Hepatocyte (in vitro differentiated cells): ENCODE measurements at places on chromosomes 3 and 15. TPM values are rescaled to one million over a fixed set of nuclear protein-coding genes. Genes with fewer than 3 reads are reported as not detected.

PLOD2 gene
- total RNA-seq, result 148 and 155 TPM in 2 replicates

GP5 gene
- 0.27 and 0.52 TPM in 2 replicates for total RNA-seq

SCAANT1 gene
- not detected in 2 replicates for total RNA-seq

CYP1A1 gene
- 17.0 and 23.5 TPM in 2 replicates for total RNA-seq

EFCAB12 gene
- total RNA-seq, result 0.20 and 0.44 TPM in 2 replicates

FAM107A gene
- 0.24 and 0.93 TPM in 2 replicates for total RNA-seq

SNX33 gene
- 14.8 and 17.8 TPM in 2 replicates for total RNA-seq

SLC6A1 gene
- 3.9 and 5.7 TPM in 2 replicates for total RNA-seq

TGM5 gene
- total RNA-seq, result not detected in 2 replicates

POC1A gene
- total RNA-seq, result 2.6 TPM in 2 replicates
